Activated T-cell treated with anti-CD3 and anti-CD28 coated beads, Interleukin-2, amount 50 U/mL, for 1 hour (primary cell): ENCODE measurements at places on chromosomes 12 and 14.

GRCh38 chr14:68786491-68787091, 6.3 kb downstream of the ZFP36L1 start:
- DNase-seq, result peak; percentile 42

DNA sequence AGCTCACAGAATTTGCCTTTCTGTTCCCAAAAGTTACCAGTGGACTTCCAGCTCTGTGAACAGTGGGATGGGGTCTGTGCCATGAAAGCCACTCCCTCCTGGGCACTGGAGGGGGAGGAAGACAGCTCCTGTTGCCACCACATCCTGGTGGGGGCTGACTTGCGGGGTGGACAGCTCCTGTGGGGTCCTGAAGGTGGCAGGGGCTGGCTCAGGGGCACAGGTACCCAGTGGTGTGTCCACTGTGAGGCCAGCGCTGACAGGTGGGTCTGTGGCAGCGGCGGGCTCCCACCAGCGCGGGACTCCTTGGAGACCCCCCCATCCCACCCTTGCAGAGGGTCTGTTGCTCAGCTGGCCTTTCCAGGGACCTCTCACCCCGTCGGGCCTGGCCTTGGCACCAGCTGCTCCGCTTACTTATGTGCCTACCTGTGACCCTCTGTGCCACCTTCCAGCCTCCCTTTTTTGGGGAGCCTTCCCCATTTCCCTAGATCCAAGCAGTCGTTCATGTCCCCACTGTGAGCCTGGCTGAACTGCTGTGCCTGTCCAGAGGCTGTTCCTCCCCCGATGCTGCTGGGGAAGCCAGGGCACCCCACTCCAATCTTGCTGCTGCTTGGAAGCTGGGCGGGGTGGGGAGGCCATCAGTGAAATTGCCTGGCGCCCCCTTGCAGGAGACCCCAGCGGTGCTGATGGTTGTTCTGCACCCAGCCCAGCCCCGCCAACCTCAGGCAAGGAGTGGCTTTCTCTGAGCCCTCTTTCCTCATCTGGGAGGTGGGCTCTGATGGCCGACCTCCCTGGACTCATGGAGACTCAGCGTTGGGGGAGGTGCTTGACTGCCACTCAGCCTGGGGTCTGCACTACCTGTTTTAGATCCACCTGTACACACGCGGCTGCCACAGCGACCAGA, 2.2 kb downstream of the TEDC1 start:
- DNase-seq, result peak; percentile 24

DNA sequence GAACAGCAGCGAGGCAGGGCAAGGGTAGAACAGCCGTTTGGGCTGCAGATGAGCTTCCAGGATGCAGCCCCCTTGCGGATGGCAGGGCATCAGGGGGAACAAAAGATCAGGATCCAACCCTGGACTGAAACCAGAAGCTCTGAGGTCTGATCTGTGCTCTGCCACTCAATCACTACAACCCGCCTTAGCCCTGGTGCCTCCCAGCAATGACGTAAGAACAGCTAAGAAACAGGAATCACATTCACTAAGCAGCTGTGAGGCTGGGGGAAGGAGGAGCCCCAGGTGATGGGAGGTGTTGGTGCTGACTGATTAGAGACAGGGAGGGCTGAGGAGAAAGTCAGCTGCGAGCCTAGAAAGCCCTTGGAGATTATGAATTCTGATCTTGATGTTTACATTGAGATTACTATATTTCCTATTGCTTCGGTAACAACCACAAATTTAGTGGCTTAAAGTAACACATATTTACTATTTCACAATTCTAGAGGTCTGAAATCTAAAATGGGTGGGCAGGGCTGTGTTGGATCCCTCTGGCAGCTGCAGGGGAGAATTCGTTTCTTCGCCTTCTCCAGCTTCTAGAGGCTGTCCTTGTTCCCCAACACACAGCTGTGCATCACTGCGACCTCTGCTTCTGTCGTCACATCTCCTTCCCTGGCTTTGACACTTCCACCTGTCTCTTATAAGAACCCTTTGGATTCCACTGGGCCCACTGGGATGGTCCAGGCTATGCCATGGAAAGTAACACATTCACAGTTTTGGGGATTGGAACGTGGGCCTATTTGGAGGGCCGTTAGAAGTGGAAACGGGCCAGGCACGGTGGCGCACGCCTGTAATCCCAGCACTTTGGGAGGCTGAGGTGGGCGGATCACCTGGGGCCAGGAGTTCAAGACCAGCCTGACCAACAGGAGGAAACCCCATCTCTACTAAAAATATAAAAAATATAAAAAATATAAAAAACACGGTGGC, 6.1 kb upstream of the CD9 start:
- DNase-seq, result no peak

- no peak for DNase-seq
Observed at GRCh38 chr14:92407410-92407809, 84.4 kb downstream of the SLC24A4 start.

DNA sequence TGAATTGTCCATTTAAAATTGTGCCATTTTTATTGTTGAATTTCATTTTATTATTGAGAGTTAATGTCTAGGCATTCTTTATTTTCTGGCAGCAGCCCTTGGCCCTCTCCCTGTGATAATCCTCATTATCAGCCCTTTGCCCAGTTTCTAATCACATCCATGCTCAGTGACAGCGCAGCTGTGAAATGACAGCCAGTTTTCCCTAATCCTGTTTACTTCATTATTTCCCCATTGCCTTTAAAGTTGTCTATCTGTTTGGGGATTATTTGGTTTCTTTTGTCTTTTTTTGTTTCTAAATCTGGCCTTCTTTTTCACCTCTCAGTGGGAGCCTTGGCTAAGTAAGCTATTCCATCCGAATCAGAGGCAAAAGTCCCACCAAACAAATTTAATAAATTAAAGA, 476.9 kb downstream of the SLC6A15 start:
- DNase-seq, result no peak

DNA sequence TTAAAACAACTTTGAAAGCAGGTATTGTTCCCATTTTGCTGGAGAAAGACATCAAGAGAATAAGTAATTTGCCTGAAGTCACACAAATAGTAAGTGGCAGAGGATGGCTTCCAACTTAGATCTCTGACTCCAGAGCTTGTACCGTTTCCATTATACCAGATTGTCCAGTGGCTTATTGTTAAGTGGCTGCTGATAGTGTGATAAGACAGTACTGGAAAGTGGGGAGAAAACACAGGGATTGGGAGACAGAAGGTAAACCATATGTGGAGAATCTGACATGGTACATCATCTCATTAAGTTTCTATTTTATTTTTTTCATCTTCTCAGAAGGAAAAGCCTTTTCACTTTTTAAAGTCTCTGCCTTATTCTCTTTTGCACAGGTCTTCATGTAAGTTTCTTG, 108.5 kb downstream of the SRGAP1 start:
- no peak for DNase-seq

DNA sequence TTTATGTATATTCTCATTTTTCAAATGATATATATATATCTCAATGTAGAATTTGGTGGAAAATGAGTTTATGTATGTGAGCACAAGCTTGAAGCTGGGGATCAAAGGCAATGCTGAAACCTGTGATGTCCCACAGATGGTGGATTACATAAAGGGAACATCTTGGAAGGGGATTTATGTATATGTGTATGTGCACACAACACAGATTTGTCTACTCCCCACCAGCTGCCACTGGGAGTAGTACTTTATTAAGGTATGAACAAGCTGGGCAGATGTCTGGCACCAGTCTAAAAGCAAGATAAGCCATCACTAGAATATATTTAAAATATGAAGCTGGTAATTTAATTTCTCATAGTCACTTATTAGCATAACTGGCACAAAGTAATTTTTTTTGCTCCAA, 895.6 kb downstream of the SLC6A15 start:
- no peak for DNase-seq

DNA sequence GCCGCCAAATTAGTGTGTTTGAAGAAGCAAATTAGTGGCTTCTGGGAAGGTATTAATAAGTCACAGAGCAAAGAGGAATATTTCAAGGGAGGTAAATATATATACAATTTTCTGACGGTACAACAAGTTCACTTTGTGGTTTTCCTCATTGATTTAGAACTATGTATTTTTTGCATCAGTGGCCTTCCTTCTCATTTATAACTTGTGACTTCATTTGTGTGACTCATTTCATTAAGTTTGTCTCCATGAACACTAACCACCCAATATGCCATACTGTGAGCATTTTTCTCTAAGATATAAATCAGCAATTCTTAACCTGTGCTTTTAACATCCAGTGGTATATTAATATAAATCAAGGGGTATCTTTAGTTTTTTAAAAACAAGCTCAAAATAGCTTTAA, 29.3 kb upstream of the ARHGAP5 start:
- DNase-seq, result no peak

DNA sequence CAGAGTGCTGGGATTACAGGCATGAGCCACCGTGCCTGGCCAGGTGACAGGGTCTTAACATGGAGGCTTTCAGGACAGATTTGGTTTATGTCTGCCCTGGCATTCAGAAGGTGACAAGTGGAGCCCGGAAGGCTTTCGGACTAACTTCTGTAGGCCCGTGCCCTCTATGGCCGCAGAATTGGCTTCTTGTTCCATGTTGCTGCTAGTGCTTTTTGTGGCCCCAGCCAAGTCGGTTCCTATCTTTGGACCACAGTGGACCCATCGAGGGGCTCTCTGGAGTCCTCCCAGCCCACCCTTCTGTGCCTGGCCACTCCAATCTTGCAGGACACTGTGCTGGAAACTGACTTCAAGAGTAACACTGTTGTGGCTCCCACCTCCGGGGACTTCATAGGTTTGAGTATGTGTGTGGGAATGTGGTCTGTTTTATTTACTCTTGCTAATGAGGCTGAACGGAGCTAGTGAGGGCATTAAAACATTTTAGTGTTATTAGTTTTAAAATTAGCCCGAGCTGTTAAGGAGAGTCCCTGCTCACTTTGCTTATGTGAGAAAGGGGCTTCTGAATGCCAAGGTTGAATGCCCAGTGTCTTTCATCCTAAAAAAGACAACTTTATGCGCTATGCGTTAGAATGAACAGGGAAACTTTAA, 245.9 kb downstream of the CACNA1C start:
- DNase-seq, result no peak

DNA sequence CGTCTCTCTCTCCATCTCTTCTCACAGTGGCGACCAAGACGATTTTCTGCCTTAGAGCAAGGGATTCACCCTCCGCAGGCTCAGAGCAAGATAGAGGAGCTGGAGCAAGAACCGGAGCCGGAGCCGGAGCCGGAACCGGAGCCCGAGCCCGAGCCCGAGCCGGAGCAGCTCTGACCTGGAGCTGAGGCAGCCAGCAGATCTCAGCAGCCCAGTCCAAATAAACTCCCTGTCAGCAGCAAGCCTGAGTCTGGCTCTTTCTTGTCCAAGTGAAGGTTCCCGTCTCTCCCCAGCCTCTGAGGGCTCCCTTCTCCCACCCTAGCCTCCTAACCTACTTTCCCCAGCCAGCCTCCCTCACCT, 5.9 kb downstream of the LAG3 start:
- DNase-seq, result no peak

DNA sequence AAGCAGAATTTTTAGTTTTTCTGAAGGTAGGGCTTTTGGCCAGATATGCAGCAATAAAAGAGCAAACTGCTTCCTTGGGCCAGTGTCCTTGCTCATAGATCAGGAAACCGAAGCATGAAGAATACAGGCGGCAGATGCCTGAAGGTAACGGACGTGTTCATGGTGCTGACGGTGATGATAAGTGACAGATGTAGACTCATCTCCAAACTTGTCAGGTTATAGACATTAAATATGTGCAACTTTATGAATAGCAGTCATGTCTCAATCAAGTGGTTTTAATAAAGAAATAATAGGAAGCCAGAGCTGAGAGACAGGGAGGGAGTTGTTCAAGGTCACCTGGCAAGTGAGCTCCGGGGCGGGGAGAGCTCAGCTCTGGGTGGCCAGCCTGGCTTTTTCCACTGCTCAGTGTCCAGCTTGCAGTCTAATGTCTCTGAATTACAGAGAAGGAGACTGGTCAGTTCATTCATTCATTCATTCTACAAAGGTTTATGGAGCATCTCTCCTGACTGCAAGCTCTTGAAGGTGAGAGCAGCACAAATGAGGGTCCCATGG, 1.0 kb downstream of the SERPINA5 start:
- DNase-seq, result no peak

- no peak for DNase-seq
Observed at GRCh38 chr12:53941187-53941586, 2.6 kb downstream of the HOXC13 start.

GRCh38 chr14:81890020-81890419, 356.4 kb upstream of the SEL1L start:
- no peak for DNase-seq

GRCh38 chr14:93010522-93011140, 87.7 kb downstream of the CHGA start:
- DNase-seq, result no peak

DNA sequence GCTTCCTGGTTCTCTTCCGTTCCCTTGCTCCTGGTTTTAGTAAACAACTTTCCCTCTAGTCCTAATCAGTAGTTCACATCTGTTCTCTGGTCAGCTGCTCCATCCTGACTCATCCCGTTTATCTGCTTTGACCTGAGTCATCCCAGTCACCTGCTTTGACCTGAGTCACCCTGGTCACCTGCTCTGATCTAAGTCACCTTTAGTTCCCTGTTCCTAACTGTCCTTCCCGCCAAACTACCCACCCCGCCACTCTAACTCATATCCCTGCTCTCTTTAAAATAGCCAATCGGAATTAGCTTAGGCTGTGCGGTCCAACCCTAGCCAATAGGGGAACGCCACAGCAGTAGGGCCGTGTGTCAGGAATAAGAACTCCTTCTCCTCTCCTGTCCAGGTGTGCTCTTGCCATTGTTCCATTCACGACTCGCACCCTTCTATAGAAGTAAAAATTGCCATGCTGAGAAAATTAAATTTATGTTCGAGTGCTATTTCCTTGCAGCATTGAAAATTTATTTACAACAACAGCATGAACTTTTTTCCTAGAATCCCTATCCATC, 3.1 kb upstream of the ANKRD33 start:
- no peak for DNase-seq

- no peak for DNase-seq
Observed at GRCh38 chr12:79422060-79422812, 268.5 kb downstream of the PAWR start.

- no peak for DNase-seq
Observed at GRCh38 chr12:103369929-103370328, 125.8 kb downstream of the C12orf42 start.

DNA sequence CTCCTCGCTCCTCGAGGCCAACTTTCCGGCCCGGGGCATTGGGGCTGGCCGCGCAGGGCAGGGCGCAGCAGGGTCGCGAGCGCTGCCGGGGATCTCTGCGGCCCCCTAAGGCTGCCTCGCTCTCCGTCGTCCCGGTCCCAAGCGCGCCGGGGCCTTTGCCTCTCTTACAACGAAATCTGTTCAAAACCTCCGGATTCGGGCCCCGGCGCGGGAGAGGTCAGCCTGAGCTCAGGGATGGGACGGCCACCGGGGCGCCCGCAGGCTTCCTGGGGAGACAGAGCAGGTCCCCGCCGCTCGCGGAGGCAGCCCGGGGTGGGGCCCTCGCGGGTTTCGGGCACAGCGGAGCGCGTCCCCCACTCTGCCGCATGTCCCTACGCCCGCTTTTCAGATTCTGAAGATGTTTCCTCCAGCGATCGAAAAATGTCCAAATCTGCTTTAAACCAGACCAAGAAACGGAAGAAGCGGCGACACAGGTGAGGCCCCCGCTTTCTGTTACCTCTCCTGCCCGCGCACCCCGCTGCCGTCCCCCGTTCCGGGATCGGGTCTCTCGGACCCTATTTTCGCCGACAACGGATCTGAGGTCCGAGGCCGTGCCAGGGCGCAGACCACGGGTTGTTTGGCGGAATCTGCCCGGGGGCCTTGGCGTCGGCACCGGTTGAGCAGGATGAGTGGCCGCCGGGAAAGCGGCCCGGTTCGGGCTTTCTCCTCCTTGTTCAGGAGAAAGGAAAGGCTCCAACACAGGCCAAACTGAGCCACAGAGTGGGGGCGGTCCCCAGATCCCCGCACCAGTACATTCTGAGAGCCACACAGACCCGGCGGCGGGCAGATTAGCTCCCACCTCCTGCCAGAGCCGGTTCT, 1.8 kb downstream of the VSX2 start:
- DNase-seq, result no peak

- DNase-seq, result no peak
Observed at GRCh38 chr14:69684461-69685217, 73.2 kb downstream of the SUSD6 start.
